ENCODE measurements at places on chromosomes 2 and 18.

DNA sequence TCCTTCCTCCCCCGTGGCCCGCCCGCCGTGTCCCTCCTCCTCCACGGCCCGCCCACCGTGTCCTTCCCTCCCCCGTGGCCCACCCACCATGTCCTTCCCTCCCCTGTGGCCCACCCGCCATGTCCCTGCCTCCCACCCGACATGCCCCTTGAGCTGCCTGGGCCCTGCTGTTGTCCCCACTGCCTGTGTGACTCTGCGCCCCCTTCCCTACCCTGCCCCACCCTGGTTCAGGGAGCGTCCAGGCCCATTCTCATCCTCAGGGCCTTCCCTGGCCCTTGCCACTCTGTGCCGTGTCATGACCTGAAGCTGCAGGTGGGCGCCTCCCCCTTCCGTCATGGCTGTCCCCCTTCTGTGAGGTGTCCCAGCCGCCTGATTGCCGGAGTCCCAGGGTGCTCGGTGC, 20.7 kb downstream of the D2HGDH start:
- DNase-seq = no peak

DNA sequence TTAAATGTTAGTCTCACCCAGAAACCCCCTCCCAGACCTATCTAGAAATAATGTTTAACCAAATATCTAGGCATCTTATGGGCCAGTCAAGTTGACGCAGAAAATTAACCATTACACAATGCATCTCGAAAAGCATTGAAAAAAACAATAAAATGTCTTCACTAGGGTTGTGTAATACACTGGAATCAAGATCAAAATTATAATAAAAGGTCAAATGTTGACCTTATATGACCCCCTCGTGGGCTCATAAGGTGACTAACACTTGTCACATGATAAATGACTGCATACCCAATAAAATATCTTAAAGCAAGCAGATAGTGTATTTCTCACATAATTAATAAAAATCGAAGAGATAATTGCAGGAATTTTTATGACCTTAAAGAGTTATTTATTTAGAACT, 447.9 kb upstream of the DSEL start:
- DNase-seq = no peak

DNA sequence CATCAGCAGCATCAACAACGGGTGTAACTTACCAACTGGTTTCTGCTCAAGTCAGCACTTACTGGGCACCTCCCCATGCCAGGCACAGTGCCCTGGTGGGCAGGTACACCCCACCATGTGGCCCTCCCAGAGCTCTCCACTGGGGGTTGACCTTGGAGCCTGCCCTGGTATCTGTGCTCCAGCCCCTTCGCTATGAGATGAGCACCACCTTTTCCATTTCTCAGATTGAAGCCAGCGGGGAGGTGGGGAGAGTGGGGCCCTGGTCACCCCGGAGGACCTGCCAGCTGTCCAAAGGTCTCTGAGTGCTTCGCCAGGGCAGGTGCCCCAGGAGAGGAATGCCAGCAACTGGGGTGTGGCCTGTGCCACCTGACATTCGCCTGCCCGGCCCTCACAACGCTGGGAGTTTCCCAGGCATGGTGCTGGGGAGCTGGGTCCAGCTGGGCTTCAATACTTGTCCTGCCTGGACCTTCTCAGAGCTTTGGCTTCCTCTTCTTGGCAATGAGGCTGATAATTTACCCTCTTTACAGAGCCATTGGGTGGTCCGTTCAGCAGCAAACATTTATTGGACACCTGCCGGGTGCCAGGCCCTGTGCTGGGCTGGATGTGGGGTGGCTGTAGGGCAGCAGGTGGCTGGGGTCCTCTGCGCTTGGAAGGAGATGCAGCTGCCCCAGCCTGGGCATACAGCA, 5.9 kb upstream of the ZAP70 start:
- DNase-seq = no peak

GRCh38 chr2:221969087-221969829, 329.5 kb downstream of the PAX3 start:
- DNase-seq = no peak

- DNase-seq = peak; percentile 23
Measured at GRCh38 chr18:35345460-35345921, 1.3 kb upstream of the ZNF24 start.

- DNase-seq = no peak
Measured at GRCh38 chr2:150909613-150910012, 352.1 kb downstream of the RBM43 start.

DNA sequence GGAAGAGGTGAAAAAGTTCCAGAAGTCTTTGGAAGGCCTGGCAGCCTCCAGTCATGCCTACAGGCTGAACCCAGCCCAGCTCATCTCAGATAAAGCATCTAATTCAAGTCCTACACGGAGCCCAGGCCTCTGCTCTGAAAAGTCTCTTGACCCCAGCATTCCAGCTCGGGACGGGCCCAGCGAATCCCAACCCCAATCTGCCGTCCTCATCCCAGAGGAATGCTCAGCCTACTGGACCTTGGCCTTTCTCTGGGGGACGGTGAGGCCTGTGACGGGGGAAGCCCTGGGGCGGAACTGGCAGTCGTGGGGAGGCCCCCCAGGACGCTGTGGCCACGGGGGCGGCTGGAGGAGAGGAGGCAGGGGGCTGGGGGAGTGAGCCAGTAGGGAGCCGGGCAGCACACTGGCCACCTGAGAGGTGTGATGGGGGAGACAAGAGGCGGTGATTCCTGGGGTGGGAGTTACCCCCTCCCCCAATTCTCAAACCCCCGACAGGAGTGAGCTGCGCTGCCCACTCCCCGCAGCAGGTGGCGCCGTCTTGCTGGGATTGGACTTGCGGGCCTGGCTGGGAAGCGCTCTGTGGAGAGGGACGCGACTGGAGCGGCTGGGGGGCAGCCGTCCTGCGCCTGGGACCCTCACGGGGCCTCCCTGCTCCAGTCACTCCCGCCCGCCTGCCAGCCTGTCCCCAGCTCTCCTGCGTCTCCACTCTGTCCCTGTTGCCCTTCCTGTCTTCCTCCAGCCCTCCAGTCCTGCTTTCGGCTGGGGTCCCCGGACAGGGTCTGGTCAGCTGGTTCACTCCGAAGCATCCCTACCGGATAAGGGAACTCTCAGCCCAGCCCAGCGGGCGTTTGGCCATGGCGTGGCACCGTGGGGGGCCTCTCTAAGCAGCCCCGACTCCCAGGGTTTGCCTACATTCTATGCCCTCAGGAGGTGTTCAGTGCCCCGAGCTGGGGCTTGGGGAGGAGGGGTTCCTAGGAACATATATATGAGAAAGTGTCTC, 182.6 kb upstream of the HAAO start:
- peak; percentile 61 for DNase-seq

GRCh38 chr18:40607542-40608148, 1347.4 kb upstream of the PIK3C3 start:
- DNase-seq = no peak

DNA sequence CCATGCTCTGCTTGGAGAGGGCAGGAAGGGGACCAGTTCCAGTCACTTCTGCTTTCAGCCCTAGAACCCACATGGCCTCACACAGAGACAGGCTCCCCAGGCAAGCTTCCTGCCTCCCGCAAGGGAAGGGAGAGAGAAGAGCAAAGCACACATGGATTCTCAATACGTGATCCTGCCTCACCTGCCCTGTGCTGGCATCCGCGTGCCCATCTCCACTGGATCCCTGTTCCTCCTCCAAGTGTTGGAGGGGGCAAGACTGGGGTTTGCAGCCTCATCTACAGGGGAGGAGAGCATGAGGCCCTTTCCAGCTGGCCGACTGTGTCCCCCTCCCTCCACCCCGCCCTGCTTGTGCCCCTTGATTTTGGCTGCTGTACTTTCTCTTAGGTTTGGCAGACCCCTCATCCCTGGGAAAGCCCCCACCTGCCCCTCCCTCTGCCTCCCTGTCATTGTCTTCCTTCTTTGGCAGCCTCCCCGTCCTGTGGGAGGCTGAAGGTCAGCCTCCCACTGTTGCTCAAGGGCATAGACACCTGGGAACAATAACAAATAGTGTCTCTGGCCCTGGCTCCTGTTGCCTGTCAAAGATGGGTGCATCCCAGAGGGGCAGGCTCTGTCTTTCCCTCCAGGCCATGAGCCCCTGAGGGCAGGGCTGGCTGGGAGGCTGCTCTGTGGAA, 22.7 kb downstream of the KCNF1 start:
- no peak for DNase-seq
